ENCODE measurements at places on chromosomes 7 and 10.

GRCh38 chr7:134690016-134690415 is 43.4 kb downstream of the BPGM start:
- DNase-seq, result no peak

DNA sequence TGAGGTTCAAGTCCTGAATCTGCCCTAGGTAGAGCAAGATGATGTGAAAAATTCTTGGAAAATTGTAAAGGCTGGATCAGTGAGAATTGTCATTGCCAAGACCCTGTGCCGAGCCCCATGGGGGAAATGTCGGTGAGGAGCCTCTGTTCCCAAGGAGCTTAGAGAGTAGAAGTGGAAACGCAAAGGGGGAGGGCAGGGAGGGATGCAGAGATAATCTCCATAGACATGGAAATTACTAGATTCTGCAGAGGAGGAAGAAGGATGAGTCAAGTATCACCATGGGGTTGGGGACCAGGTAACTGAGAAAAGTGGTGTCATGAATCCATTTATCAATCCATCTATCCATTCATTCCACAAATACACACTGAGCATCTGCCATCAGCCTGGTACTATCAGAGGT is 26.0 kb downstream of the DUSP5 start:
- DNase-seq, result no peak

DNA sequence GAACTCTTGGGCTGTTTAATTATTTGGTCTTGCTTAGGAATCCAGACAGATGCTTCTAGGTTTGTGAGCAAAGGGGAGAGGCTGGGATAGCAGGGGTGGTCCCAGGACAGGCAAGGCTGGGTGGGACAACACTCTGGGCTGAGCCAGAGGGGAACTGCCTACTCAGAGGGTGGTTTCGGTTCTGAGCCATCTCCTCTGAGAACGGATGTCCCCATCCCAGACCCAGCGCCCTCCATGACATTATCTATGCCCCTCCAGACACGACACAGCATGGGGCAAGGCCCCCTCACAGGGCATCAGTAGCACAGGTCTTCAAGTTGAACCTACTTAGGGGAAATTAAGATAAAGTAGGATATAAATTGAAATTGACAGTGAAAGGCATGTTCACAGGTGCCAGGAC is 7.1 kb downstream of the ASB10 start:
- DNase-seq, result no peak

DNA sequence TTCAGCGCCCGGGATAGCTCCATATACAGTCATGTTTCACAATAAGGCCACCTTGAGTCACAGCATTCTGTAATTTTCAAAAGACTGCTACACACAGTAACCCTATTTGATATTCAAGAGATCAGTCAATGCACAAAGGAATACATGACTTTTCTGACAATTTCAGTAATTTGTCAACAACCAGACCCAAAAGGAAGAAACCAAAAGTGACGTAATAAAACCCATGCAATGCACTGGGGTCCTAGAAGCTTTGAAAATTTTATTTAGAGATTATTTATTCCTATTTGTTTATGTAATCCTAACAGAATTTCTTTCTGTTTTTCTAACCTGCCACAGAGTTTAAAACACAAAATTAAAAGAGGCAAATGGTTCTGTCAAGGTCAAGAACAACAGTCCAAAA is 421.2 kb downstream of the DPP6 start:
- no peak for DNase-seq

GRCh38 chr7:264541-265191 is 25.3 kb upstream of the FOXL3 start:
- peak; percentile 22 for DNase-seq

- no peak for DNase-seq
Measured at GRCh38 chr7:153087498-153087897, 327.9 kb downstream of the ACTR3B start.

DNA sequence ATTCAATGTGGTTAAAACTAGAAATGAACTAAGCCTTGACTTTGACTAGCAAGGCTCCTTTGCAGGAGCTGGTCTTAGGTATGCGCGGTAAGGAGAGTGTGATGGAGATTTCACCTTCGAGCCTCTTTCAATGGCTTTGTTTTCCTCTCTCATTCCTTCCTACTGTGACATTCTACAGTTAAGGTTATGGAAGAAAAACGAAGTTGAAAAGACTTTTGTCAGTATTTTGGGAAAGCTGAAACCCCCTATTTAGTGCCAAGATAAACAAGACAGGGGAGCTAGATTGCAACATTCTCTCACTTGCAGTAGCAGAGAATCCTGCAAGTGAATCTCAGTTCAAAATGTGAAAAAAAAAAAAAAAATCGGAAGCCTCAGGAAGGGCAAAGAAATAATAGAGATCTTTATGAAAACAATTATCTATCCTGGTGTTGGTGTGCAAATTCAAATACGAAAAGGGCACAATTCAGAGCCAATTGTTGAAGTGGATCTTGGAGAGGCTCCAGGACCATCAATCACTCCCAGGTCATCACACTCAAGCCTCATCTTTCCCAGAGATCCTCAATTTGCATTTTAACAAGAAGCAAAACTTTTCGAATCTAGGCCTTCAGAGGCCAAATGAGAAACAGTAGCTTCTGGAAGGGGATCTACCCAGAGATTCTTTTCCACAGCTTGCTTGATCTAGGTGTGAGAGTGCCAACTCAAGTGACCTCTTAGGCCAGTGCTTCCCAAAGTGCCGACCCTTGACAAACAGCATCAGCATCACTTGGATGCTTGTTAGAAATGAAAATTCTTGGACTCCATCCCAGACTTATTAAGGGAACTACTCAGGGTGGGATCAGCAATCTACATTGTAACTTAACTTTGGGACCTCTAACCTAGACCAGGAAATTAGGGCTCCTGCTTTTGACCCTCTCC is 163.8 kb downstream of the INHBA start:
- DNase-seq, result no peak

GRCh38 chr10:14186245-14186644 is 144.5 kb downstream of the FRMD4A start:
- peak; percentile 70 for DNase-seq

Data from NCI-H146 (cell line).